Activated gamma-delta T cell treated with Interleukin-2 at 50 U/mL for 16 hours (primary cell): ENCODE measurements at places on chromosomes 1 and 21.

DNA sequence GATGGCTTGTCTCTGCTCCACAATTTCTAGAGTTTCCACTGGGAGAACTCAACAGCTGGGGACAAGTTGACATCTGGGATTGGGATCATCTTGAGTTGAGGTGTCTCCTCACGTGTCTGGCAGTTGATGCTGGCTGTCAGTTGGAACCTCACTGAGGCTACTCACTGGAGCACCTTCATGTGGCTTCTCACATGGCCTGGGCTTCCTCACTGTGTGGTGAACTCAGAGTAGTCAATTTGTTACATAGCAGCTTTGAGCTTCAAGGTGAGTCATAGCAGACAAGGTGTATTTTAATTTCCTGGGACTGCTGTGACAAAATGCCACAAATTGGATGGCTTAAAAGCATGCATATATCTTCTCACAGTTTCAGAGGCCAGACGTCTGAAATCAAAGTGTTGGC is 44.0 kb downstream of the NTNG1 start:
- no peak for DNase-seq

GRCh38 chr1:168312718-168313604 is 32.3 kb downstream of the TBX19 start:
- DNase-seq, result no peak

GRCh38 chr1:115536279-115536816 is 105.4 kb upstream of the VANGL1 start:
- DNase-seq, result no peak

GRCh38 chr1:46533179-46533864 is 18.1 kb downstream of the KNCN start:
- DNase-seq, result peak; percentile 34

- no peak for DNase-seq
Measured at GRCh38 chr1:232382671-232383070, 247.3 kb downstream of the SIPA1L2 start.

DNA sequence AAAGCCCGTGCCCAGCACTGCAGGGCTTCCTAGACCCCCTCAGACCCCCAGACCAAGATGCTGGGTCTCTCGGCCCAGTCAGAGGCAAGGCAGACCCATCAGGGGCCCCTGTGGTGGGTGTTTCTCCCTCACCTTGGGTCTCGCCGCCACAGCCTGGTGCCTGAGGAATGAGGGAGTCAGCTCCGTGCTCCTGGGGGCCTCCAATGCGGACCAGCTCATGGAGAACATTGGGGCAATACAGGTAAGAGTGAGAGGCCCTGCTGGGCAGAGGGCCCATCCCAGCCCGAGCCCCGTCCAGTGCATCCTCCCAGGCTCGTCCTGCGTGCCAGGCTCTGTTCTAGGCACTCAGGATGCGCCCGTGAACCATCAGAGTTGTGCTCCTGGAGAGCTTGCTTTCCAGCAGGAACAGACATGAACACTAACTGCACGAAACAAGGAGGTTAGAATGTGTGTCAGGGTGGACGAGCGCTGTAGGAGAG is 51.5 kb downstream of the KCNAB2 start:
- no peak for DNase-seq

- peak; percentile 36 for DNase-seq
Measured at GRCh38 chr21:34801519-34802132, 132.8 kb downstream of the CLIC6 start.

- no peak for DNase-seq
Measured at GRCh38 chr1:150596095-150596892, 16.9 kb upstream of the MCL1 start.

GRCh38 chr1:230382001-230382491 is 44.1 kb downstream of the PGBD5 start:
- DNase-seq, result no peak

- DNase-seq, result no peak
Measured at GRCh38 chr1:205422993-205423642, 1.3 kb upstream of the LEMD1 start.

- DNase-seq, result no peak
Measured at GRCh38 chr21:41928621-41929220, 25.1 kb downstream of the C2CD2 start.

DNA sequence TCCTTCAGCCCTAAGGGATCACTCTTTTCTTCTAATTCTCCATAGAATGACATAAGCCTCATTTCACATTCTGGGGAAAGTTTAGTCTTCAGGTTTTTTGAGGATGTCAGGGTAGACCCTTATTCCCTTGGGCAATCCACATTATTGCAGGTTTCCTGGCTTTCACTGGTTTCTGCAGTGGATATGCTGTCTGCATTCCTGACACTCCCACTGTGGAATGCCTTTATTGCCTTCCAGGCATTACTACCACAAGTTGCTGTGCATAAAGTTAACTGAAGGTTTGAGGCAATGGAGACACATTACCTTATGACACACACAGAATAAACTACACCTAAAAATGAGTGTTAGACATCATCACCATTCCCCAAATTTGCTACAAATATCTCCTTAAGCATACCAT is 12.7 kb downstream of the FASLG start:
- no peak for DNase-seq

- peak; percentile 75 for DNase-seq
Measured at GRCh38 chr1:179081687-179082332, at the start of gene TOR3A. TSS of gene TOR3A (plus strand) at chr1:179082070. CDS start at chr1:179082129, 59 bp downstream.

DNA sequence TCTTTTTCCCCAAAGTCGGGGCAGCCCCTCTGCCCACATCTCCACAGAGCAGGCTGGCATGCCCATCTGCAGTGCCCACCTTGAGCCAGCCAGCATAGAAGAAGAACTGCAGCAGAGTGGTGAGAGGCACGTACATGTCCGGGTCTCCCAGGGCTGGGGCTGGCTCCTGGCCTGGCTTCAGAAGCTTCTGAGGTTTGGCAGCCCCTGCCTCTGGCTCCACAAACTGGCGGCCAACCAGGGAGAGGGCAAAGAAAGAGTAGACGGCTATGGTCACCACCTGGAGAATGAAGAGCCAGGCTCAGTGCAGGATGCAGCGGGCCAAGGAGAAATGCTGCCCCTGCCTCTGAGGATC is 3.0 kb downstream of the BEST4 start:
- no peak for DNase-seq

DNA sequence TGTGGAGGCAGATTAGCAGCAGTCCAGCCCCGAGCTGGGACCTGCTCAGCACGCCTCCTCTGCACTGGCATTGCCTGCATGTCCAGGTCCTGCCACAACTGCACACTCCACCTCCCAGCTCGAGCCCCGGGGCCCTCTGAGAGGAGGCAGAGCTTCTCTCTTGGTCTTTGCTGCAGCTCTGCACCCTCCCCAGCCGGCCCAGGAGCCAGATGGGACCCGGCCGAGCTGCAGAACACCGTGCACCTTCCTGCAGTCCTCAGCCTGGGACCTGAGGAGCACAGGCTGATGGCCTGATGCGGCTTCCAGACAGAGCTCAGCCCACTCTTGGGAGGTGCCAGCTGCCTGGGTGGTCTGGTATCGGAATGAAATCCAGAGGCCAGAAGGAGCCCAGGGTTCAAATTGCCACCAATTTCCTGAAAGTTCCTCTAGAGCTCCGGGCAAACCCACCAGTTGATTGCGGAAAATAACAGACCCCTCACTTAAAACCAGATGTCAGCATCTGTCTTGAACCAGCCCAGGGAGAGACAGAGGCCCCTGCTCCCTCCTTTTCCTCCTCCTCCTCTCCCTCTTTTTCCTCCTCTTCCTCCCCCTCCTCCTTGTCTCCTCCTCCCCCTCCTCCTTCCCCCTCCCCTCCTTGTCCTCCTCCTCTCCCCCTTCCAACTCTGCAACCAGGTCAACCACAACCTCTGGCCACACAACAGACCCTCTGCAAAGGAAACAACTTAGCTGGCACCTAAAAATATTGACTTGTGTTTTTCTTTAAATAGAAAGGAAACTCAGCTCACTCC is 10.6 kb upstream of the SPSB1 start:
- DNase-seq, result no peak

GRCh38 chr1:1136547-1137230 is 20.8 kb upstream of the C1orf159 start:
- no peak for DNase-seq

GRCh38 chr1:202505356-202505755 is 156.9 kb downstream of the PPP1R12B start:
- no peak for DNase-seq
